ENCODE measurements at places on chromosomes 1 and 21.

- DNase-seq, result no peak
These were observed 4.8 kb upstream of the ARF1 start for GRCh38 chr1:228077565-228078330.

DNA sequence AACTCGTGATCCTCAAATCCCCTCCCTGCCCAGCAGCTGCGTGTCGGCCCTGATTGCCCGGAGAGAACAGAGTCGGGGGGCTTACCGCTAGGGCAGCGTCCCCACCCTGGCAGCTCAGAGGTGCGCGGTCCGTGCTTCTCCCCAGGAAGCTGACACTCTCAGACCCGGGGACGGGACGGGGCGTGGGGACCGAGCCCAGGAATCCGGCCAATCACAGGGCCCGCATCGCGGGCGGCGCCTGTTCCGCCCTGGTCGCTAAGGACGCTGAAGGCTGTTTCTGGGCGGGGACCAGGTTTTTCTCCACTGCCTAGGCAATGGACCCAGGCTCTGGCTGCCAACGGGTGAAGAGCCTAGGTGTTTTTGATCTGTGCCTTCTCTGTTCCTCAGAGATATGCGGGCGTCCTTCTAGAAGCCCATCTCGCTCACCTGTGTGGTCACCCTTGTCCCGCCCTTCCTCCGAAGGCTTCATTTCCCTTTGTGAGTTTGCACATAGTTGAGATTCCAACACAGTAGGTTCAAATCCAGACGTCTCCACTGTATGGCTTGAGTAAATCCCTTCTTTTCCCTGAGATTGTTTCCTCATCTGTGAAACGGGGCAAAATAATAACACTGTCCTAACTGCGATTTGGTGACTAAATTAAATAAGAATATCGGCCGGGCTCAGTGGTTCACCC, at the start of gene C1orf87:
Gene C1orf87, minus strand, starts transcription at position 166 of the 674 bp plus-strand sequence. CDS start 1,127 bp downstream, outside the sequence.
- no peak for DNase-seq

DNA sequence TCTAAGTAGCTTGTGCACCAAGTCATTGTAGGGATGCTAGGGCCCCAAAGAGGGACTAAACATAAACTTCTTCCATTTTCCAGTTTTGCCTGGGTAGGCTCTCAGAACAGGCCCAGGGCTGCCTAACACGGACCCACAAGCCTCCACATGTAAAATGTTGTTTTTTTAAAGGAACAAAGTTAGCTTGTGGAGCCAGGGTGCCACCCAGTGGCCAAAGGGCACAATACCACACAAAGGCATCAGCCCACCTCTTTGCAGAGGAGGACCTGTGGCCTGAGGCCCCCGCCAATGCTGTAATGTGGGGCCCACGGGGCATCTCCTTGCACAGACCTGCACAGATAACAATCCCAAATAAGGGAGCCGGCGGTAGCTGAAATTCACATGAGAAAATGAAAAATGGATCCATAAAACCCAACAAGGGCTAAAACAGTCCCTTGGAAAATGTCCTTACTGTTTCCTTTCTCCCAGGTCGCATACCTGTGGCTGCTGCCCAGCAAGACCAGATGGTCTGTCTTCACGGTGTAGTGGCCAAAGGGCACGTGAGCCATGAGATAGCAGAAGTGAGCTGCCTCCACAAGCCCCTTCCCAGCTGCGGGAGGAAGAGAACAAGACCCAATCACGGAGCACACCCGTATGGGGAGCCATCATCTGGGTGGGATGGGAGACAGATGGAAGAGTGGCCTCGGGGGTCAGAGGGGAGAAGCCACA, 23.8 kb downstream of the SEC16B start:
- peak; percentile 62 for DNase-seq

DNA sequence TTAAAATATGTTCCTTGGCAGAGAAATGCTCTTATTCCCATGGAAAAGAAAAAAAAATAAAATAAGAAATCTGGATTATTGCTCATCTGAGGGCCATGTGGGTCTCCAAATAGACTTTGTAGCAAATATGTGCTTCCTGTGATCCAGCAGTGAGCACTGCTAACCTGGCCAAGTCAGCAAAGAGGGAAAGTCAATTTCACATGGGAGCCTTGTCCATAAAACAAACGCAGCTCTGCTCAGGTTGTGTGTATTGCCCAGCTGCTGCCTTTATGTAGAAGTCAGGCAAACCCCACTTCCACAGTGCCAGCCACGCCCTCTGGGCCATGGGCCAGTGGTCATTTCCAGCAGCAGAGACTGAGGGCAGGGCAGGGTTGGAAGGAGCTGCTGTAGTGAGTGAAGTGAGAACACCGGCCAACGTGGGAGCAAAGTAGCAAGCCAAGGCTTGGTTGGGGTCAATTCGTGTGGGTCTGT, 174.3 kb downstream of the LYPLAL1 start:
- no peak for DNase-seq

- no peak for DNase-seq
These were observed 46.7 kb downstream of the RGS4 start for GRCh38 chr1:163115887-163116286.

GRCh38 chr1:147717706-147718097, 42.7 kb downstream of the GJA5 start:
- DNase-seq, result no peak

DNA sequence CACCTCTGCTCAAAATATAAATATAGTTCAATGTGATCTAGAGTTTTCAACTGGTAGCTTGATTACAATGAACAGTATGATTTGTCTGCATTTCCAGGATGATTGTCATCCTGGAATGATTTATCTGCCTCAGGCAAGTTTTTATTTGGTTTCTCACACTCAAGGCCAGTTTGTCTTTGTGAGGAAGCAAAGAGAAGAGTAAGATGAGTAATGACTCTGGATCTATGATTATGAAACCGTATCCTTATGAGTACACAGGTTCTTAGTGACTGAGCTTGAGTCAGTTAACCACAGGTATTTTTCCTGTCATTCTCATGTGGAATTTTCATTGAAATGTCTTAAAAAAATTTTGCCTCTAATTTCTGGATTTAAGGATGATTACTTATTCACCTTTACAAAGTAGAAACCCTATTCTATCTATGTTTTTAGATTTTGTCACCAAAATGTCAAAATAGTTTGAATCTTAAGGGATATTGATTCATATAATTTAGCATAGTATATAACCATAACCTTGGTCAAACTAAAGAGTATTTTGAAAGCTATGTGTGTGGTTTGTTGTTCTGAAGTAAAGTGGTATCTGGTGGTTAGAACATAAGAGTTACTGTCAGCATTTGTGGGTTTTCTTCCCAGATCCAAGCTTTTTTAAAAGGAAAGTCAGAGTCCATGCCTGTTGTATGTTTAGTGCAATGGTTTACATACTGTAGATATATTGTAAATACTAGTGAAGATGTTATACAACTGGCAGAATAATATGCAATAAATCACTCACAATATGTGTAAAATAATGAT, 145.0 kb downstream of the RASAL2 start:
- DNase-seq, result peak; percentile 99

DNA sequence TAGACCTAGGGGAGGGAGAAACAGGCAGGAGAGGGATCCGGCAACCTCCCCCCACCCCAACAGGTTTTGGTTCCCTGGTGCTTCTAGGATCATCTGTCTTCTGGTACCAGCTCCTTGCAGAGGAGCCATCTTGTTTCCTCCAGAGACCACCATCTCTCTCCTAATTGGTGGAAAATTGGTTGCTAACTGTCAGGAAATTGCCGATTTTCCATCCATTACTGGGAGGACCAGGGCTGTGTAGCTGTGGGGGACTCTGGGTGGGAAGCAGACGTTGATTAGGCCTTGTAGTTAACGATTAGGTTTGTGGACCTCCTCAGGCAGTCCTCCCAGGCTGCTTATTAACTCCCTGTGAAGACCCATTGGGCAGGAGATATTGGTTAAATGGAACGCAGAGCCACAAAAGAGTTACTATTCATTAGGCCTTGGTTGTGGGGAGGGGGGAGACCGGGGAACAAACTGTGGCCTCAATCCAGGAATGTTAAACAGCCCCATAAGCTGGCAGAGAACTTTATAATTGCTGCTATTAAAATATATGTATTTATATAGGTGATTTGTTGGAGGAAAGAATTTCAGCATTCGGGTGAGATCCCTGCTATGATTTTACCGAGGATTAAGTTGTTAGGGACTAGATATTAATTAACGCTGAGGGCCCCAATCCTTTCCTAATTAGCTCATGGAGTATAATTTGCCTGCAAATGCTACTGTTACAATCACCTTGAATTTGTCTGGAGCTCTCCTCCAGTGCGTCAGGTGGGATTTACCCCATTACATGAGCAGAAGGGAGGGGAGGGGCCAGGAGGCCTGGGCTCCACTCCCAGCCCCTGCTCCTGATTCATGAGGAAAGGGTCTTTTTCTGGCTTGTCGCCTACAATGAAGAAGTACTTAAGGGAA, 61.2 kb upstream of the TRABD2B start:
- no peak for DNase-seq

- no peak for DNase-seq
These were observed 93.4 kb downstream of the TGFBR3 start for GRCh38 chr1:91792489-91793071.

DNA sequence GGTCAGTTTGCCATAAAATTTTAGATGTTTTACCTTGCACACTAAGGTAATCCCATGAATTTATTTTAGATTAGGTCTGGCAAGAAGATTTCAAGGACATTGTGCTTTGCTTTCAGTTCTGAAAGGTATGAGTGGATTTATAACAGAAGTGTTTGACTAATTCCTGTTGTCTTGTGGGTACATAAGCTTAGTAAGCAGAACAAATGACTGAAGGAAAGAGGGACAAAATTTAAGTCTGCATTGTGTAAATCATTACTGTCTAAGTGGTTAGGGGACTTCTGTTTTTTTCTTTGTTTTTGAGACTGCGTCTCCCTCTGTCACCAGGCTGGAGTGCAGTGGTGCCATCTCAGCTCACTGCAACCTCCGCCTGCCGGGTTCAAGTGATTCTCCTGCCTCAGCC, 60.1 kb downstream of the PKN2 start:
- DNase-seq, result no peak

DNA sequence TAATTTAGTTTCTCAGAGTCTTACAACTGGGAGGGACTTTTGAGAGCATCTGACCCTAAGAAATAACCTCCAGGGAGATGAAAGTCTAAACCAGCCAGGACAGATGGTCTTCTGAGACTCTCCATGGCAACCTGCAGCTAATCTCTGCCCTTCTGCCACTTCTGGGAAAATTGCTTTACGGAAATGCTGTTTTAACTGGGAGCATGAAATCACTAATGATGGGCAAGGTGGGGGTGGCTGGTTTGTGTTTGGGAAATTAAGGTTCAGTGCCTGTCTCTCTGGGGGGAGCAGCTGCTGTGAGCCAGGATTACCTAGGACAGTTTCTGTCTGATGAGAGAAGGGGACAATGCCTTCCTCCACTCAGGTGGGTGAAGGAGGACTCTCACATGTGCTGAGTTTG, 33.2 kb downstream of the ROR1 start:
- DNase-seq, result no peak

DNA sequence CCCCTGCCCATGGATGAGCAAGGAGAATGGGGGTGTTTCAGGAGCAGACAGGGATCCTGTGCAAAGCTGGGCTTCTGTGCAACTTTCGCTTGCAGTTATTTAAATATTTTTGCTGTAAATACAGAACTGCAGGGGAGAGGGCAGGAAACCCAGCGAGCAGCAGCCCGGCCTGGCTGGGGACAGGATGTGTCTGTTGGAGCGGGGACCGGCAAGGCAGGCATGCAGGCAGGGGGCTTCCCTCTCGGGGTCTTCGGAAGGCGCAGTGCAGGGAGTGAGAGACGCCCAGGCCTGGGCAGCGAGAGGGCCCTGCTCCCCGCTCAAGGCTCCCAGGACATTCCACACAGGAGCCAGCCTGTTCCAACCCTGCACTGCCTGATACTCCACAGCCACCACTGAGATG, 1.7 kb upstream of the AIRE start:
- no peak for DNase-seq

DNA sequence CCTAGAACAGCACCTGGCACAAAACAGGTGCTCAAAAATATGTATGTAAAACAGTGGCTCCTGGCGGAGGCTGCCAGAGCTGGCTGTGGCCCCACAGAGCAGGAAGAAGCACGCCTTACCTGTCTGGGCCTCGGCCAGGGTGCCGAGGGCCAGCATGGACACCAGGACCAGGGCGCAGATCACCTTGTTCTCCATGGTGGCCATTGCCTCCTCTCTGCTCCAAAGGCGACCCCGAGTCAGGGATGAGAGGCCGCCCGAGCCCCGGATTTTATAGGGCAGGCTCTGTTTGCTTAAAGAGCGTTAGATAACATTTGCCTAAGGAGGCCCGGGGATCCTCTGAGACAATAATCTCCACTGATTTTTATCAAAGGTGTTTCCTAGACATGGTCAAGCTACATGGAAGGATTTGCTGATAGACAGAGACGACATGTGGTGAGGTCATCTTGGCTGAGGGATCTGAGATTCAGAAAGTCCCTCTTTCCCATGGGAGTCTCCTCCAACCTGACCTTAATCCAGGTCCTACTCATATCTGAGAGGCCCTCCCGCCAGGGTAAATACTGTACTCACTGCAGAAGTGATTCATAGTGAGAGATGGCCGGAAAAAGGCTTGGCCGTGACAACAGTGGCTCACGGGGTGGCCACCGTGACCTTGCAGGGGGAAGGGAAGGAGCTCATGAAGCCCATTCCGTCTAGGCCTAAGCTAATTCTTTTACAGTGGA, at the start of gene TFF1:
Gene TFF1, minus strand, starts transcription at position 244 of the 719 bp plus-strand sequence. Its CDS starts 40 bp downstream, at position 204.
- DNase-seq, result no peak
